ENCODE measurements at places on chromosomes 11 and 22.

DNA sequence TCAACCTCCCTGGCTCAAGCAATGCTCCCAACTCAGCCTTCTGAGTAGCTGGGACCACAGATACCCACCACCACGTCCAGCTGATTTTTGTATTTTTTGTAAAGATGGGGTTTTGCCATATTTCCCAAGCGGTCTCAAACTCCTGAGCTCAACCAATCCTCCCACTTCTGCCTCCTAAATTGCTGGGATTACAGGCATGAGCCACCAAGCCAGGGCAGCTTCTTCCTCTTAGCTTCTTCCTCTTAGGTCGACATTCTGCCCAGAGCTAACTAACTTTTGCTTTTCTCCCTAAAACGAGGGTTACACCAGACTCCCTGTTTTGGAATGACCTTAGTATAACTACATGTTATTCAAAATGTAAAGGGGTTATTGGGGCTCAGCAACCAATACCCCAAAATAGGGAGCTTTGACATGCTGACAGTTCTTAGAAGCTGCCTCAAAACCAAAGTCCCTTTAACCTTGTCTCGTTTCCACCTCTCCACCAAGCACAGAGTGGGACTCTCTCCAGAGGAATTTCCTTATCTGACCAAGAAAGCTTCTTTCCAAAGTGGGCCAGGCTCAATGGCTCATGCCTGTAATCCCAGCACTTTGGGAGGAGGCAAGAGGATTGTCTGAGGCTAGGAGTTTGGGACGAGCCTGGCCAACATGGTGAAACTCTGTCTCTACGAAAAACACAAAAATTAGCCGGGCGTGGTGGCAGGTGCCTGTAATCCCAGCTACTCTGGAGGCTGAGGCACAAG is 7.0 kb downstream of the HPS5 start:
- no peak for DNase-seq

GRCh38 chr11:113464416-113464815 is 10.8 kb downstream of the DRD2 start:
- DNase-seq = no peak

GRCh38 chr11:110984147-110984546 is 261.4 kb upstream of the POU2AF2 start:
- no peak for DNase-seq

DNA sequence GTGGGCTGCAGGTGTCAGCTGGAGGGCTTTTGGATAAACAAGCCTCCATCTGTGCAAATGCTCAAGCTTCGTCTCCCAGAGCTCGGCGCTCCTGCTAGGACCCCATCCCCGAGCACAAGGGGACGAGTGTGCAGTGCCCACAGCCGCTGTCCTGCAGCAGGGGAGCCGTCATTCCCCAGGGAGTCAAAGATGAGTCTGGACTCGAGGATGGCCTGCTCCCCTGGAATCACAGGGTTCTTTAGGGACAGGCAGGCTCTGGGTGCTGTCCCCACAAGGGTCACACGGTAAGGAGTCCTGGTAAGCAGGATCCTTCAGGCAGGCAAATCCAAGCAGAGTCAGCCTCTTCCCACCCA is 50.2 kb downstream of the APOL1 start:
- DNase-seq = no peak

- no peak for DNase-seq
Measured at GRCh38 chr11:107695446-107695845, 16.4 kb downstream of the SLN start.

GRCh38 chr11:120186774-120187591 is 23.8 kb upstream of the OAF start:
- no peak for DNase-seq

- no peak for DNase-seq
Measured at GRCh38 chr11:72792437-72793021, 1.3 kb downstream of the STARD10 start.

- no peak for DNase-seq
Measured at GRCh38 chr11:1503708-1504104, 17.1 kb upstream of the MOB2 start.

- no peak for DNase-seq
Measured at GRCh38 chr22:29727131-29727523, 7.3 kb downstream of the CABP7 start.

DNA sequence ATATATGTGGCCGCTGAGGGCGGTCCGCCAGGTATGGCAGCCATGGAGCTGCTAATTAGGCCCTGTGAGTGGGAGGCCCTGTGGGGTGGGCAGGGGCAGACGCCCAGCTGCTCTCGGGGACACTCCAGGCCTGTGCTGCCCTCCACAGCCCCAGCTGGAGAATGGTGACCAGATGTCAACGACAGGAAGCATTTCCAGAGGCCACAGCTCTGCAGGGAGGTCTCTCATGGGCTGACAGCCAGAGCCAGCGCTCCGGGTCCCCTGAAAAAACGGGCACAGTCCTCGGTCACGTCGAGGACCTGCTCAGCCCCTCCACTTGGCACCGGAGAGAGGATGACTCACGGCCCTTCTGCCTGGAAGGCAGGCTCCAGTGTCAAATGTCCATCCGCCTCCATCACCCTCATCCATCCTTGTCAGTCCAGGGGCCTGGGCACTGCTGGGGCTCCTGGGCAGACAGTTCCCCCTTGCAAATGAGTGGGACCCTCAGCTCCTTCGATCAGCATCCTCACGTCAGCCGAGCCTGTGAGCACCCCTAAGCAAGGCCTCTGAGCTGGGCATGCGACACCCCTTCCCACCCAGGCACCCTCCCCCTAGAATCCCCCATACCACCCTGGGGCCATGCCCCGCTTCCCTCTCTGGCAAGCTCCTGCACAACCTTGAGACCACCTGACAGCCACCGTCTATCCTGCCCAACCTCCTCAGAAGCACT is 1.9 kb downstream of the BID start:
- DNase-seq = no peak

DNA sequence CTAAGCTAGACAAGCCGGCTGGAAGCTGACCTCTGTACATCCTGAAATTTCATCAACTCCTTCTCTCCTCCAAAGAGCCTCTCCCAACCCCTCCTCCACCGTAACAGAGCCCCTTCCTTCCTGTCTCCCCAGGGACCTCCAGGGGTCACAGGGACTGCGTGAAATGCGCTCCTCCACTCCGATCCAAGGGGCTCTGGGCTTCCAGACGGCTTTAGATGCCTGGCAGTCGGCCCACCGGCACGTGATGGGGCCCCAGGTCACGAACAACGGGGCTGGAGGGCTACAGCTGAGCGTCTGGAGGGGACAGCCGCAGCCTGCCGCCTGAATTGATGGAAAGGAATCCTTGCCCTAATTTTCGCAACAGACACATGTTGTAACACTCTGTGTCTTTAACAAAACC is 264.1 kb downstream of the MN1 start:
- no peak for DNase-seq

DNA sequence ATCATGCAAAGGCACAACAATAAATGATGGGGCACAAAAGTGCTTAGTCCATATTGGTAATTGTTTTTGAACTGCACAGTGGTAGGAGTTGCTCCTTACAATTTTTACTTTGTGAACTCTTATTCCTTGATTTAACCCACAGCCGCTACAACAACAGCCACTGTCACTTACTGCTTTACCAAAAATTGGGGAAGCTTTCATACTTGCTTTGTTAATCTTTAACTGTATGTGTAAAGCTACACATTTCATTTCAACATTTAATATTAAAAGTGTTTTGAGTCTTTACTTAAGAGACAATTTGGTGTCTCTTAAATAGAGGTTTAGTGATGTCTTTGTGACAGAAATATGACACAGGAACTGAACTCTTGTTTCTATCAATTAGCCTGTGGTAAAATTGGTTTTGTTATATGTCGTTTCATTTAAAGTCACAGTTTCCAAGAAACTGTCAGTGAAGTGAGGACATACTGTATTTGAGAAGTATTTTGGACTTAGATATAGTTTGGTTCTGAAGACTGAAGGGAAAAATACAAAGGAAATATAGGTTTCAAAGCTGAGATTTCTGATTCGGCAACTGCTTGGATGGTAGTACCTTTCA is 6.5 kb upstream of the IL18BP start:
- DNase-seq = no peak

- no peak for DNase-seq
Measured at GRCh38 chr11:104650234-104650633, 248.0 kb downstream of the CASP12 start.

DNA sequence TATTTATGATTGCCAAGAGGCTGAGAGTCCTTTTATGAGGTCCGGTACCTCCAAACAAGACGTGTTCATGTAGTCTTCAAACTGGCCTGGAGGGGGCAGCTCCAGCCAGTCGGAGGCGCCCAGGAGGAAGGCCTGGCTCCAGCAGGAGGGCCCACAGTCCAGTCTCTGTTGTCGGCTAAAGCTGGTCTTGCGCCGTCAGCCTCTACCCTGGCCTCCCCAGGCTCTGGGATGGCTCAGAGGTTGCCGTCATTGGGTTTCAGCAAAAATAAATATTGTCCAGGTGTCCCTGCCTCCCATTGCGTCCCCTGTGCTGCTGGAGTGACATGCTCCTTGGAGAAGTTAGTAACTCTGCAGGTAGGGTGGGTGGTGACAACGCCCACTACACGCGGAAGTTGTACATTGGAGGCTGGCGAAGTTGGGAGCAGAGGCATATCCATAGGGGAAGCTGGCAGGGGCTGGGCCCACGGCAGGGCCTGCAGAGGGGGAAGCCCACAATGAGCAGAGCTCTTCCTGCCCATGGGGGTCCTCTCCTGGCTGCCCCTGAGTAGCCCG is 1.0 kb upstream of the SLC25A1 start:
- DNase-seq = peak; percentile 62

DNA sequence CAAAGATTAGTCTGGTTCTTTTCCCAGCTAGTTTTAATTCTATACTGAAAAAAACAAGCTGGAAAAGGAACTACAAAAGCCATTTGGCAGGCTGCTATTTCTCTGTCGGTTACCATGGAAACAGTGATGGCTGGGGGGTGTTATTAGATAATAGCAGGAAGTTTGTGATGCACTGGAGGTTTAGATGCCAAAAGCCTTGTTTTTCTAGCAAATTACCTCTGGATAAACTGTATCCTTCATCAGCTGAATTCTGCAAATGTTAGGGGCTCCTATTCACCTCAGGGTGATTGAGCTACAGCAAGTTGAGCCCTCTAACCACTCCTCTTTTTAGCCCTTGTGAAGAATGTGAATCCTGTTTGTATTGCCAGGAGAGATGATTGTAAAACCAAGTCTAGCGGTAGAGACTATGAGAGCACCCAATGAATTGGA is 25.2 kb downstream of the ALKBH3 start:
- no peak for DNase-seq

- DNase-seq = no peak
Measured at GRCh38 chr11:115497303-115497702, 6.9 kb downstream of the CADM1 start.

DNA sequence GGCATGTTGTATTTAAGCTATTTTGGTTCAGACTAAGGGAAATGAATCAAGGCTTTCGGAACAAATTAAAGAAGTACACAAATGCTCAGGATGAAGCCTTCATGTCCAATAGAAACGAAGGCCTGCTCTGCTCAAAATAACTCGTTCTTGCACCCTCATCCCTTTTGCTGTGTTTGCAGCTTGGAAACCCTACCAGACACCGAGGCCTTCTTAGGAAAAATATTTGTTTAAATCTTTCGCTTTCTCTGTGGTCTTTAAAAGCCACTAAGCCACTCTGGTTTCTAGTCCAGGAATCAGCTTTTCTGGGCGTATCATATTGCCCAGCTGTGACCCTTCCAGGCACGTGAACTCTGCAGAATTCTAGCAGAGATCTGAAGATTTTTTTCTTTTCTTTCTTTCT is 60.9 kb upstream of the HSPA8 start:
- no peak for DNase-seq

DNA sequence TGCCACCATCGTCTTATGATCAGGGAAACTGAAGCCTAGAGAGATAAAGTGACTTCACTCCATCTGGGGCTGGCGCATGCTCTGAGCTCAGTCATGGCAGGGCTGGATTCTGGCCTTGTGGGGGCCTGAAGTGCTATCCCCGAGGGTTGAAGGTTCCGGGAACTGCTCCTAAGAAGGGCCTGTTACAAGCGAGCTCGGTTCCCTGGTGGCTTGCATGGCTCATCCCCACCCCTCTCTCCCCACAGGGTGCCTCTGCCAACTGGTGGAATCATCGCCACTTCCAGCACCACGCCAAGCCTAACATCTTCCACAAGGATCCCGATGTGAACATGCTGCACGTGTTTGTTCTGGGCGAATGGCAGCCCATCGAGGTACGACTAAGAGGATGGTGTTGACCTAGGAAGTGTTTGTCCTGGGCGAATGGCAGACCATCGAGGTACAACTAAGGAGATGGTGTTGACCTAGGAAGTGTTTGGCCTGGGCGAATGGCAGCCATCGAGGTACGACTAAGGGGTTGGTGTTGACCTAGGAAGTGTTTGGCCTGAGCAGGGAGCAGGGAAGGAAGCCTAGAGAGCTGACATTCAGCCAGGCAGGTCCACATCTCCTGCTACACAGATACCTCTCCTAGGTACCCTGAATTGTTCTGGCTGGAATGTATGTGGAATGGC is 19.9 kb downstream of the FADS2 start:
- no peak for DNase-seq

GRCh38 chr11:84398017-84398626 is 1112.0 kb upstream of the CCDC90B start:
- no peak for DNase-seq

DNA sequence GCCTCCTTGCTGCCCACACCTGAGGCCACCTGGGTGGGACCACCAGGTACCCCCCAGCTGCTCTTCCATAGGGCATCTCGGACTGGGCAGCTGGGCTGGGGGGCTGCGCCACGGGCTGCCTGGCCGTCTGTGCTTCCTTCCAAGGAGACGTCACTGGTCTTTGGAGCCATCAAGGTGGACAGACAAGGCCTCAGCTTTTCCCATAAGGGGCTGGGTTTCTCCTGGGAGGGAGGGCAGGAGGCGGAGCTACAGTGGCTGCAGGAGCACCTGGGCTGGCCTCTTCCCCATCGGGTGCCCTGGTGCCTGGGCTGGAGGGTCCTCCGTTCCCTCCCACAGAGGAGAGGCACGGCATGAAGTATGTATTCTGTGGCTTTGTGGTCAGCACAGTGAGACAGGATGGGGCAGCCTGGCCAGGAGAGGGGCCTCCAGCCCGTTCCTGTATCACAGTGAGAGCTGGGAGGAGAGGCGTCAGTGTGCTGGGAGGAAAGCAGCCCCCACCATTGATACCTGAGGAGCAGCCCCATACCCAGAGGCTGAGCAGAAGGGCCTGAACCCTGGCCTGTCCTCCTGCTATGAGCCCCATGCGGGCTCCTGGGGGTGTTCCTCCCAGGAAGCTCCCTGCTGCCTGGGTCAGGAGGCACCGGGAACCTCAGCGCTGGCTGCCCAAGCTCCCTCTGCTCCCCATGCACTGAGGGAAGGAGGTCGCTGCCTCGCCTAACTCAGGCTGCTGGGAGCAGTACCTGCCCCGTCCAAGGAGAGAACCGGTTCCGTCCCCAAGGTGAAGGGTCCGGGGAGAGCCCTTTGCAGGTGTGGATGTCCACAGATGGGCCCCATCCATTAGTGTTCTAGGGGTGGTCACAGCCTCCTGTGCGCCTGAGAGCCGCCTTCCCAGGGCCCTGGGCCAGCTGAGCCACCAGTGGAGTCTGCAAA is 1075.0 kb downstream of the BRD1 start:
- no peak for DNase-seq

- DNase-seq = no peak
Measured at GRCh38 chr11:128779036-128779435, 85.2 kb downstream of the FLI1 start.

GRCh38 chr11:3121931-3122774 is 43.0 kb downstream of the OSBPL5 start:
- DNase-seq = no peak

All from AG09319 (cell line).